ENCODE measurements at places on chromosomes 5 and 9.

GRCh38 chr5:43099640-43100039, 21.1 kb upstream of the ZNF131 start:
- no peak for DNase-seq

- no peak for DNase-seq
These were observed 37.3 kb downstream of the KCTD16 start for GRCh38 chr5:144207875-144208444.

- no peak for DNase-seq
These were observed 22.9 kb downstream of the LSM11 start for GRCh38 chr5:157766442-157766841.

DNA sequence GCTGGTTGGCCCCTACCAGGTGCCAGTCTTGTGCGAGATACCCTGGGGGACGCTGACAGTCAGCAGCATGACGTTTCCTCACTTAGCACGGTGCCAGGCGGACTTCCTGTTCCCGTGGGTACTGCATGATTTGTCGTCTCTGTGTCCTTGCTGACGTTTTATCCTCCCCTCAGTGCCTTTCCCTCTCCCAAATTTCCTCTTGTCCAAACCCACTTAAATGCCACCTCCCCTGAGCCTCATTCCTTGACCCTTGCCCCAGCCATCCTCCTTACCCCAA, 60.6 kb upstream of the SAP30L start:
- no peak for DNase-seq

DNA sequence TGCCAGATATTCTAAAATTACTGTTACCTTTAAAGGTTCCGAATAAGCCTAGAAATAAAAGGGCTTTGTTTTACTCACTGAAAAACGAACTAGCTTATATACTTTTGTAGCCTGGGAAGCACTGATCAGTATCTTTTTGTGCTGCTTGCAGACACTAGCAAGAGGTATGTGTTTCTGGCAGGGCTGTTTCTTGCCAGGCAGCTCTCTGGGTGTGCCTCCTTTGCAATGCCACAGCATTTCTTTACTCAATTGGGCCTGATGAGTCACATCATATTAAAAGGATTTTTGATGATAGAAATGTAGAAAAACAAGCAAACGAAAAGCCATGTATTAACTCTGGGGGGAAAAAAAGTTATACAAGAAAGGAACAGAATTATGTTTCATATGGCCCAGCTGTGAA, 35.6 kb downstream of the CD180 start:
- no peak for DNase-seq

- no peak for DNase-seq
These were observed 140.2 kb downstream of the SLC24A2 start for GRCh38 chr9:19648672-19649071.

GRCh38 chr5:140381972-140382371, 19.7 kb upstream of the ANKHD1 start:
- no peak for DNase-seq

DNA sequence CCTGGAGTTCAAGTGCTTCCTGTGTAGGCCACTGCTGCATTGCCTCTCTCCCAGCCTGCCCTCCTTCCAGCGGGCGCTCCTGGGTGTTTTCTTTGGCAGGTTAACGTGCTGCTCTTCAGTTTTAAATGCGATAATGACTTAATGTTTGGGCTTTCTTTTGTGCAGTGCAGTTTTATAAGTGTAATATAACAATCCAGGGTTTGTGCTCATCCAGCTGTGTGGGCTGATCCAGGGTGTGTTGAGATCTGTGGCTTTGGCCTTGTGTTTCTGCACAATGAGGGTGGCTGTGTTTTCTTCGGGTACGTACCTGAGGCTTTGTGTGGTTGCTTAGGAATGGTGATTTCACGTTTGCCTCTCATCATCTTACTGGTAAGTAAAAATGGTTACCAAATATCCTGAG, 50.6 kb downstream of the PCSK5 start:
- DNase-seq = peak; percentile 38

- no peak for DNase-seq
These were observed 11.1 kb upstream of the SLCO4C1 start for GRCh38 chr5:102307232-102307631.

GRCh38 chr5:127960270-127960691, 123.3 kb upstream of the SLC12A2 start:
- DNase-seq = no peak

DNA sequence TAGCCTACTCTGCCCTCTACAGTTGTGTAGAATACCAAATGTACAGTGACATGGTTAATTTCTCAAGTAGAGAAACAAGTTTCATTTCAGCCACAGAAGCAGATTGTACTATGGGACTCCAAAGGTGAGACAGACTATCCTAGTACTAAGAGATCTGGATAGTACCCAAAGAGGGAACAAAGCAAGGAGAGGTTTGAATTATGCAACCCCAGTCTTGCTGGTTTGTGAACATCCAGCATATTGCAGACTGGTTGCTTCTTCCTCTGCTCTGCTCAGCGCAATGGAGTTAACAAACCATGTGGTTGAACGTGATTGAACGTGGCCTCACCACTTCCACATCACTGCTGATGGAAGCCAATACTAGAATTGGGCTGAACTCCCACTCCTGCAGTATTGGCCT, 43.3 kb upstream of the ALDOB start:
- no peak for DNase-seq

DNA sequence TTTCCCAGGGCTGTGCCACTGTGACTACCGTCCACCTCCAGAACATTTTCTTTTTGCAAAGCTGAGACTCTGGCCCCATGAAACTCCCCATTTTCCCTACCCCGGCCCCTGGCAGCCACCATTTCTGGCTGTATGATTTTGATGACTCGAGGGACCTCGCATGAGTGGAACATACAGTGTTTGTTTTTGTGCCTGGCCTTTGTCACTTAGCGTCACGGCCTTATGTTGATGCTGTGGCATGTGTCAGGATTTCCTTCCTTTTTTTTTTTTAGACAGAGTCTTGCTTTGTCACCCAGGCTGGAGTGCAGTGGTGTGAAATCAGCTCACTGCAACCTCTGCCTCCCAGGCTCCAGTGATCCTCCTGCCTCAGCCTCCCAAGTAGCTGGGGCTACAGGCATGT, 42.7 kb downstream of the ASS1 start:
- no peak for DNase-seq

DNA sequence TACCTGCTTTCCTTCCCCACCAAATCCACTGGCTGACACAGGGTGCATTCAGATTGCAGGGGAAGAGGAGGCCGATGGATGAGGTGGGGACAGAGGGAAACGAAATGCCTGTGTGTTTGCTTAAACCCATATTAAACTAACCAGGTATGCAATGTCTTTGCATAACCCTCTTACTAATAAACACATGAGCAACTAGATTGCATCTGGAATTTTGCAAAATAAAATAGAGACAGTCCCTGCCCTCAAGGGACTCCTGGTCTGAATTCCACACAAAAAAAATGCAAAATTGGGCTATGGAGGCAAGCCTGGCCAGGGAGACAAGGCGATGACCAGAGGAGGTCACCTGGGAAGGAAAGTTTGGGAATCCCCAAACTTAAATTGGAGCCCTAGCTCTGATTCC, 202.9 kb downstream of the ACTL7B start:
- no peak for DNase-seq

- no peak for DNase-seq
These were observed 42.7 kb upstream of the ZNF608 start for GRCh38 chr5:124789104-124789605.

- DNase-seq = no peak
These were observed 288.8 kb upstream of the ADAMTSL1 start for GRCh38 chr9:18185196-18185595.

GRCh38 chr9:111831371-111832108, 36.8 kb upstream of the SHOC1 start:
- DNase-seq = no peak

- peak; percentile 79 for DNase-seq
These were observed 23.1 kb downstream of the TRIM7 start for GRCh38 chr5:181181650-181182565.

- no peak for DNase-seq
These were observed 170.4 kb downstream of the TTC39B start for GRCh38 chr9:15136646-15137045.

GRCh38 chr9:136793086-136793946, 2.2 kb downstream of the TMEM141 start:
- no peak for DNase-seq

DNA sequence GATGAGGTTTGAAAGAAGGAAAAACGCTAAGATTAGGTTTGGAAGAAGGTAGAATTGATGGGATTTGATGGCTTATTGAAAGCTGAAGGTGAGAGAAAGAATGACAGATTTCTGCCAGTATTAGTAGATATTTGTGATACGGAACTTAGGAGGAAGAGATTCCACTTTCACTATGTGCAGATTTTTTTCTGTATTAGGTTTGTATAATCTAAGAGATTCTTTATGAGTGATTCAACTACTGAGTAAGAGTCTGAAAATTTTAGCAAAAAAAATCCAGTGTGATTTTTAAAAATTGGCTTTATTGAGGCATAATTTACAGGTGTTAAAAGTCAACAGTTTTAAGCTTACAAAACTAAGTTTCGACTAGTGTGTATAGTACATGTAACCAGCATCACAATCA, 54.1 kb downstream of the AP3S1 start:
- no peak for DNase-seq

GRCh38 chr5:68949256-68949655, 144.6 kb upstream of the SLC30A5 start:
- DNase-seq = no peak

All from thyroid gland (tissue), 4 donors.